Activated T-cell treated with anti-CD3 and anti-CD28 coated beads for 48 hours (primary cell): ENCODE measurements at places on chromosomes 5 and 9.

- no peak for DNase-seq
Measured at GRCh38 chr9:98944734-98945074, 997 bp downstream of the COL15A1 start.

- DNase-seq: no peak
Measured at GRCh38 chr5:106331415-106331814, 1339.3 kb downstream of the EFNA5 start.

DNA sequence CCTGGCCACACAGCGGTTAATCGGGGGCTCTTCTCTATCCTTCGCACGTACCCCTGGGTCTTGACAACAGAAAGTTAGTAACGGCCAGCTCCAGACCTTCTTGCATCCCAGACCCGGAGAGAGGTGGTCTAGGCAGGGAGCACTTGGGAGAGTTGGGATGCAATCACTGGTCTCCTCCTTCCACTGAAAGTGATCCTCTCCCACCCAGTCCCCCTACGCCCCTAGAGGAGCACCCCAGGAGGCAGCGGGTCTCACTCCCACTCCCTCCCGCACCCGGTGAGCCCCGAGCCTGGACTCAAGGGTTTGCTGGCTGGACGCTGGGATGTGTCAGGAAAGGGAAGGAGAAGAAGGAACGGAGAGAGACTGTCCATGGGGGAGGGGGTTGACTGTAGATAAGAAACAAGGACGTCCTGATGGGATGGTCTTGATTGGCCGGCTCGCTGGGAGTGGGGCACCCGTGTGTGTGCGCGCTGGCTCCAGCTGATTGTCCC, 2.0 kb downstream of the RORB start:
- DNase-seq: no peak

GRCh38 chr5:77741608-77742007, 34.5 kb downstream of the TBCA start:
- DNase-seq: no peak

- DNase-seq: no peak
Measured at GRCh38 chr5:106849266-106849665, 821.5 kb downstream of the EFNA5 start.

GRCh38 chr5:137148159-137148558, 351.0 kb downstream of the SPOCK1 start:
- DNase-seq: no peak

GRCh38 chr9:133991214-133991921, 756 bp downstream of the VAV2 start:
- no peak for DNase-seq
